ENCODE measurements at places on chromosomes 13 and 19.

DNA sequence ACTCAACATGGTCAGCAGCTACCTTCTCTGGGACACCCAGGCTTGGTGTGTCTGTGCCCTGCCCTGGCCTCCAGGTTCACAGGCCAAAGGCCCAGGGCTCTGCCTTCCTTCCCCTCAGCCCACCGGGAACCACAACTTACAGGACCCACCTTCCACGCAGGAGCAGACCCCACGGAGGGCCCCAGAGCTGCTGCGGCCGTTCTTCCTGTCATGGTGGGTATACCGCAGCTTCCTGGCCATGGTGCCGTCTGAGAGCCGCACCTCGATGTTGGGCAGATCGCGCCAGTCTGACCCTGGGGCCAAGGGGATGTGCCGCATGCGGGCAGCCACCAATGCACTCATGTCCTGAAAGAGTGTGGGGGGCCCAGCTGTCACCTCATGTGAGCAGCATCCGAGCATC lies 17.2 kb upstream of the EIF3G start:
- no peak for DNase-seq

- no peak for DNase-seq
Observed at GRCh38 chr19:6587998-6588507, 2.9 kb downstream of the CD70 start.

DNA sequence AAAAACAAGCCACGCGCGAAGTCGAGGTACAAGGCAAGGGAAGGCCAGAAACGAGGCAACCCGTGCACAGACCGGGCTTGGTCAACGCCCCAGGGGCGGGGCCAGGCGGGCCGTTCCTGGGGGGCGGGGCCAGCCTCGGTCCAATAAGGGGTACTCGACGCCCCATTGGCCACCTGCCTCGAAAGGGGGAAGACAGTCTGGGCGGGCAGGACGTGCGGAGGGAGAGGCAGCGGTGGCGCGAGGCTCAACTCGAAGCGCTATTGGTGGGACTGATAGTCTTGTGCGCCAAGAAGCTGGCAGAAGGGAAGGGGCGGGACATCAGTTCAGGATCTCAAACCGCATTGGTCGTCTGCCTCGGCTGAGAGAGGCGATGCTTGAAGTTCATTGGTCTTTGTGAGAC lies at the start of gene LYPD4:
Gene LYPD4 (minus strand): TSS at position 83 of the 400 bp plus-strand sequence. CDS start 5,398 bp downstream, outside the sequence.
- DNase-seq = no peak

DNA sequence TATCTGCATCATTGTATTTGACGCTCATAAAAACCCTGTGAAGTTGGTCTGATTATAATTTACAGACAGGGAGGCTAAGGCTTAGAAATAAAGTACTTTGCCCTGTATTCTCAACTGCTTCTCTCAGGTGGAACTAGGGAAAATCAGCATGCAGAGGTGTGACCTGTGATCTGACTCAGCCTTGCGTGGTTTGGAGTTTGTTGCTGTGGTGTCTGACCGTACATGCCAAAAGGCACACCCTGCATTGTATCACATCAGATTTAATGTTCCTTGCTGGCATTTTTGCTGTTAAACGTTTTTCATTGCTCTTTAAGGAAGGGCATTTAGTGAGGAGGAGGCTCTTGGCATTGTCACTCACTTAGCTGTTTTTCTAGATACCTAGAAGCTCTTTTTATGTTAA lies 58.8 kb upstream of the C1QTNF9B start:
- no peak for DNase-seq

DNA sequence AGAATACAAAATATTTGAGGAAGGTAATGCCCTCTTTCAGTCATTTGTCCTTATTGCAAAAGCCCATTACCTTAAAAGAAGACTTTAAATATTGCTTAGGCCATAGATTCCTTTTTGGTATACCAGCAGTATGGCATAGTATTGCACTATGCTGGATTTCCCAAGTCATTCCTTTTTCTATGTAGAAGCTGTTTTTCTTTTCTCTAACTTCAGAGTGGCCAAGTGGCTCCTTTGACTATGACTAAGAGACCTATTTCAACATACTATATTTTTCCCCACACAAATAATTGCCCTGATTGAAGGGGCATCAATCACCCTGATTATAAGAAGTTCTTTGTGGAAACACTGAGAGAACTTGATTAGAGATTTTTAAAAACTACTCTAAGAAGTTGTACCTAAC lies 68.6 kb downstream of the UFM1 start:
- no peak for DNase-seq

GRCh38 chr19:39412867-39413271 lies 400 bp downstream of the PLEKHG2 start:
- DNase-seq = no peak

DNA sequence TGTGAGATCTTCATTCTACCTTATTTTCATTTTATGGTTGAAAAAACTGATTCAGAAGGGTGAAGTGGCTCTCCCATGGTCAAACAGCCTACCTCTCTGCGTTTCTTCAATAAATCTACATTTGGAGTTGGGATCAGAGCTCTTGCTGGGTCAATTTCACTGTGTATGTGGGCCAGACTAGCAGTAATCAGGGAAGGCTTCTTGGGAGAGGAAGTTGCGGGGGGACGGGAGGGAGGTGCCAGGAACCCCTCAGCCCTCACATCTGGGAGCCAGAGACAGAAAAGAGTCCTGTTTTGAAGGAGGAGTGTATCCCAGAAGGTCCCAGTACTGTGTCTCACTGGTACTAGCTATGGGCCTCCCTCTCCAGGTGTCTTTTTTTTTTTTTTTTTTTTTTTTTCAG lies 934 bp downstream of the KXD1 start:
- DNase-seq = no peak

DNA sequence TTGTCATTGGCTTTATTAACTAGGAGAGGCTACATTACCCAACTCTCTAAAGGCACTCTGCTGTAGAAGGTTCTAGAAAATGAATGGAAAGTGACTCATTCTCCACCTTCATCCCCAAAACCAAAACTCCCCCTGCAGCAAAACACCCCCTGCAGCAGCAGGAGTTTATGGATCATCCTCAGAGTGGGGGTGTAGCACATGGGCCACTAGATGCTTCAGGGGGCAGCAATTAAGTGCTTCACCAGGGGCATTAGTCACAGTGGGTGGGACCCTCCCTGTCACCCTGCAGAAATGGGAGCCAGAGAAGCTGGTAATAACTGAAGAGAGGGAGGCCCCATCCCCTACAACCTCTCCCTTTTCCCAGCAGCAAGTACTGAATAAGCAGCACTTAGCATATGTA lies 64.5 kb upstream of the MED4 start:
- DNase-seq = no peak

- no peak for DNase-seq
Observed at GRCh38 chr13:72303941-72304746, 423.3 kb downstream of the MZT1 start.

- DNase-seq = no peak
Observed at GRCh38 chr19:3603121-3603811, 3.4 kb downstream of the TBXA2R start.

DNA sequence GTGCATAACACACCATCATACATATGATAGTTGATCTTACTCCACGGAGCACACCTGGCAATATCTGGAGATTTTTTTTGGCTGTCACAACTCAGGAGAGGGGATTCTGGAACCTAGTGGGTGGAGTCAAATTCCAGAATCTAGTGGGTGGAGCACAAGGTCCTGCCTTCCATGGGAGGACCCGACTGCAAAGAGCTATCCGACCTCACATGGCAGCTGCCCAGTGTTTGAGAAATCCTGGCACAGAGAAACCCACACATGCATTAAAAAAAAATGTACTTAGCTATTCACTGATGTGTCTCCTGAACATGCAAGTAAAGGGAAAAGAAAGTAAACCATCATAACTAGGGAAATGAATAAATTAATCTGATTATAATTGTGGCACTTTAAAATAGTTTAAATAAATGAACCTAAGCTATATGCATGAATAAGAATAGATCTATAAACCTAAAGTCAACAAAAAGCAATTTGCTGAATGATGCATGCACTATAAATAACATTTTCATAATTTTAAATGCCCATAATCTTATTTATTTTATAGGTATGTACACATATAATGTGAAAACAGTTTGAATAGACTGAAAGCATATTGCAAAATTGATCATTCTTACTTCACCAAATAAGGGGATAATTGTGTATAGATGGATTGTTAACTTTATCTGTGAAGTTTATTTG lies 300.3 kb downstream of the MYO16 start:
- DNase-seq = no peak

- no peak for DNase-seq
Observed at GRCh38 chr19:16262618-16263017, 62.0 kb upstream of the KLF2 start.

DNA sequence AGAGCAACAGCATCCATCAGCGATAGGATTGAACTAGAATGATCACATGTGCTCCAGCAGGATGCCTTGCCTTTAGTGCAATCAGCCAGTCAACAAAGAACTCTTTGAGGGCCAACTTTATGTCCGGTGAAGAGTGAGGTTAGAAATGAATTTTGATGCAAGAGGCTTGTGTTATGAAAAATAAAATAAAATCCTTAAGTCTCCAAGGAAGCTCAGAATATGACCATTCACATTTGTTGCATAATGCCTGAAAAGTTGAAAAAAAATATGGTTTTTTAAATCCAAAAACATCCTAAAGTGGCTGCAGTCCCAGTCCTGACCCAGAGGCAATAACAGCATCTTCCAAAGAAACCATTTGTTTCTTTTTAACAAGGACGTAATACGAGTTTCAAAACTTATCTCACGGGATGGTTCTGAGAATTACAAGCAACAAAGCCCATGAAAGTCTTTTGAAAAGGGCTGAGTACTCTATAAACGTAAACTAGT lies 61.3 kb downstream of the DCLK1 start:
- no peak for DNase-seq

DNA sequence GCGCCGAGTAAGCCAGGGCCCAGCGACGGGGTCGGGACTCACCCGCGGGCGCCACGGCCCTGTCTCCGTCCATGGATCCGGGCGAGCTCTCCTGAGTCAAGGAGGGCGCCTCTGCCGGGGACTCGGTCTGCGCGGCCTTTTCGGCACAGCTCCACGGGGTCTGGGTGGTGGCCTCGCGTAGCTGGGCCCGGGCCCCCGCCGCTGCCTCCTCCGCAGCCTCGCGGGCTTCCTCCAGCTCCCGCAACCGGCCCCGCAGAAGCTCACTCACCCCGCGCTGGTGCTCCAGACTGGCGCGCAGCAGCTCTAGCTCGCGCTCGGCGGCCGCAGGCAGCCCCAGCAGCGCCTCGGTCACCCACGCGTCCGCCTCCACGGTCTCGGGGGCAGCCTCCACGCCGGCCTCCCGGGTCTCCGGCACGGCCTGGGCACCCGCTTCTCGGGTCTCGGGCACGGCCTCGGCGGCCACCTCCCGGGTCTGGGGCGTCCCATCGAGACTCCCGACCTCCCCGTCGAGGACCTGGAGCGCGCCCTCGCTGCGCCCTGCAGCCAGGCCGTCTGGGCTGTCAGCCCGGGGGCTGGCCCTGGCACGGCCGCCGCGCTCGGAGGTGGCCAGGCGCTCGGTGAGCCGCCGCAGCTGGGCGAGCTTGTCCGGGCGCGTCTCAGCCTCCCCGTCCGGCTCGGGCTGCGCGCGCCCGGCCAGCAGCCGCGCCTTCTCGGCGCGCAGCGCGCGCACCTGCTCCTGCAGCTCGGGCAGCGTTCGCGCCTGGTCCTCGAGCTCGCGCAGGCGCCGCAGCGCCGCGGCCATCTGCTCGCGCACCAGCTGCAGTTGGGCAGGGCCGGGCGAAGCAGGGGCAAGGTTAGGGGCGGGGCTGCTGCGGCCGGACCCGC lies 8.4 kb downstream of the KANK3 start:
- no peak for DNase-seq

DNA sequence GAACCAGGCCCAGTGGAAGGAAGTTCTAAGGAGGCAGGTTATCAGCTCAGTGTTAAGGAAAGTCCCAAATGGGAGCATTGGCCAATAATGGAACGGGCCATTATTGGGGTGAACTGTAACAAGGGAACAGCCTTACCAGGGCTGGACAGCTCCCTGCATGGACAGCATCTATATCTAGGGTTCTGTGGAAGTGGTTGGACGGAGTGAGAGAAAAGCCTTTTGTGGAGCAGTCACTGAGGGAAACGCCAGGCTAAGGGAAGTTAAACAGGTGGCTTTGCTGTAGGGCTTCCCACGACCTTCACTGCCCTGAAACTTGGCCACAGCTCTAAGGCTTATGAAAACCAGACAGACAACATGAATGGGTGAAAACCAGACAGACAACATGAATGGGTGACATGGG lies 17.0 kb downstream of the POU2F2 start:
- no peak for DNase-seq

- no peak for DNase-seq
Observed at GRCh38 chr13:100537951-100538462, 50.6 kb downstream of the GGACT start.

DNA sequence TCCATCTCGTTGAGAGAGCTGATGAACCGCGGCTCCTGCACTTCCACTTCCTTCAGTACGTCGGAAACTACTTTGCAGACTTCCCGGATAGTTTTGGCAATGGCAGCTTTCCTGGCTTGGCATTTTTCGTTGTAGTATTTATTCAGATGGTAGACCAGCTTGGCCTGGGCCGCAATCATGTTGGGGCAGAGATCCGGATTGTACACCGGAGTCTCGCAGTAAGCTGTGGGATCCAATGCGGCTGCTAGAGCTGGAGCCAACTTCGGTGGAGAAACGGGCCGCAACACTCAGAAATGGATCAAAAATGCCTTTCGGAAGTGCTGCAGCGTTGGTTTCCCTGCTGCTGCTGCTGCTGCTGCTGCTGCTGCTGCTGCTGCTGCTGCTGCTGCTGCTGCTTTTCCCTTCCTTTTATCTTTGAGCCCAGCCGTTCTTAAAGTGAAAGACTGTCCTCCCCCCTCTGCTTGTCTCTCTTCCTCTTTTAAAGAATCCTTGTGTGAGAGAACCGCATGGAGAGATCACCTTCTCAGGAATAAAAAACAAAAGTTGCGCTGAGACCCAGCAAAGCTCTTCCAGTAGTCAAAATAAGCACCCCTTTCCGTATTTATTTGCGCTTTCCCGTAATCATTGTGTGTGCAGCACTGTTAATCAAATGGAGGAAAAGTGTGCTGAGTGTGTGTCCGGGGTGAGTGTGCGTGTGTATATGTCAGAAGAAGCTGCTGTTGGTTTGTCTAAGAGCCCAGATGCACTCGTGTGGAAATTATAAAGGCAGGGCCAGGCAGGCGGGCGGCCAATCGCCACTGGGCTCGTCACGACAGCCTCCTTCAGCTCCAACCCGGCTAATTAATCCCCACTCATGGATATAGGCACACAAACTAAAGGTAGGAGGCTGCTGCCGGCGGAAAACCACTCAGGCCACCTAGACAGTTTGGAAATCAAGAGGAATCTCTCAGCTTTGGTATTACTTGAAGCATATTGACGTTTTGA lies at the start of gene MAB21L1:
Gene MAB21L1 (minus strand): TSS at position 730 of the 984 bp plus-strand sequence. CDS start 551 bp downstream, at position 179.
- no peak for DNase-seq

DNA sequence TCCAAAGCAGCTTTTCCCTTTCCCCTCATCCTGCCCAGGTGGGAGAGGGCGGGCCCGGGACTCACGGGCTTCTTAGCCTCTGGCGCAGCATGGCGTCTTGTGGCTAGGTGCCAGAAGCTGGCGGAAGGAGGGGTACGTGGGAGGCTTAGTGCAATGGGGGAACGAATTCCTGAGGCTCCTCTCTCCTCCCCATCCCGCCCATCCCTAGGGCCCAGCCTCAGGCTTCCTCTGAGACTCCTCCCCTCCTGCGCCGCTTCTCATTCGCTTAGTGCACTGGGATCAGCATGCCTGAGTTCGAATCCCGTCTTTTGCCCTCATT lies 297.8 kb downstream of the ZNF536 start:
- no peak for DNase-seq

- no peak for DNase-seq
Observed at GRCh38 chr19:12792853-12793289, 1.6 kb downstream of the JUNB start.
